NCI-H2171 (cell line): ENCODE measurements at places on chromosomes 7 and 10.

- no peak for DNase-seq
Measured at GRCh38 chr7:101595766-101596537, 33.1 kb downstream of the MYL10 start.

DNA sequence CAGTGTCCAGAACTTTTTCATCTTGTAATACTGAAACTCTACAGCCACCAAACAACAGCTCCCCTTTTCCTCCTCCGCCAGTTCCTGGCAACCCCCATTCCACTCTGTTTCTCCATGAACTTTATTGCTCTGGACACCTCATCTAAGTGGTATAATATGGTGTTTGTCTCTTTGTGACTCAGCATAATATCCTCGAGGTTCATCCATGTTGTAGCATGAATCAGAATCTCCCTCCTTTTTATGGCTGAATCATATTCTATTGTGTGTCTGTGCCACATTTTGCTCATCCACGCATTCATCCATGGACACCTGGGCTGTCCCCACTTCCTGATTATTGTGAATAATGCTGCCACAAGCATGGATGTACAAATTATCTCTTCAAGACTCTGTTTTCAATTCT lies 124.4 kb upstream of the FGFR2 start:
- DNase-seq = no peak

GRCh38 chr7:83629117-83629880 lies 19.6 kb downstream of the SEMA3E start:
- no peak for DNase-seq

- no peak for DNase-seq
Measured at GRCh38 chr10:107163076-107163855, 1.2 kb downstream of the SORCS1 start.

GRCh38 chr7:18179093-18179492 lies 151.4 kb upstream of the PRPS1L1 start:
- no peak for DNase-seq

DNA sequence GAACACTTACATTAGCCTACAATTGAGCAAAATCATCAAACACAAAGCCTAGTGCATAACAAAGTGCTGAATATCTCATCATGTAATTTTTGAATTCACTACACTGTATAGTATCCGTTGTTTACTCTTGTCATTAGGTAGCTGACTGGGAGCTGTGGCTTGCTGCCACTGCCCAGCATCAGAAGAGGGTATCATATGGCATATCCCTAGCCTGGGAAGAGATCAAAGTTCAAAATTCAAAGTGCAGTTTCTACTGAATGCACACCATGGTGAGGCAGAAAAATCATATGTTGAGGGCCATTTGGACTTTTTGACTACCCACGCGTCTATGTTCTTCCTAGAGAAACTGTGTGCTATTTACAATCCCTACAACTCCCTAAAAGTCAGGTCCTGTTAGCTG lies 7.5 kb upstream of the ZC3HAV1 start:
- no peak for DNase-seq
